ENCODE measurements at places on chromosomes 7 and 10. TPM values are rescaled to one million over a fixed set of nuclear protein-coding genes. Genes with fewer than 3 reads are reported as not detected.

BMPER gene
- not detected for total RNA-seq

NPY4R gene
- total RNA-seq, result not detected

GRCh38 chr10:22550732-22551131, 163.6 kb downstream of the PIP4K2A start:
- peaks cover 29% of the 10 kb centered on the region for H3K4me1 ChIP-seq
- H3K36me3 ChIP-seq, result peaks cover 45% of the 10 kb centered on the region
- no peak overlapping the region for H3K4me3 ChIP-seq
- DNase-seq, result peak; percentile 85

DNA sequence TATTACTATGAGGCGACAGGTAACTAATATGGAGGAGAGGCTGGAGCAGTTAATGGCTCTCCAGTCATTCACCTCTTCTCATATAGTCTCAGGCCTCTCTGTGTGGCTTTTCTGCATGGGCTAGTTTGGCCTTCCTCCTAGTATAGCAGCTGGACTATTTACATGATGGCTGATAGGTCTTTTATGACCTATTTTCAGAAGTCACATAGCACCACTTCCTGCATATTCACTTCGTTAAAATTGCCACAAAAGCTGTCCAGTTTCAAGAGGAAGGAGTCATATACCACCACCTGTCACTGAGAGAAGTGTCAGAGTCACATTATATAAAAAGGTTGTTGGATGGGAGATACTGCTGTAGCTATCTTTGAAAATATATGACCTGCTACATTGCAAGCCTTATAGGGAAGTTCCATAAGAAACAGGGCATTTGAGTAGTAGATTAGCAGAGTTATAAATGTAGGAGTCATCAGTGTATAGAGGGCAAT, 8.0 kb upstream of the DMTF1 start:
- no peaks in the 10 kb centered on the region for H3K36me3 ChIP-seq
- no peak for DNase-seq
- no peak overlapping the region for H3K27ac ChIP-seq

DNA sequence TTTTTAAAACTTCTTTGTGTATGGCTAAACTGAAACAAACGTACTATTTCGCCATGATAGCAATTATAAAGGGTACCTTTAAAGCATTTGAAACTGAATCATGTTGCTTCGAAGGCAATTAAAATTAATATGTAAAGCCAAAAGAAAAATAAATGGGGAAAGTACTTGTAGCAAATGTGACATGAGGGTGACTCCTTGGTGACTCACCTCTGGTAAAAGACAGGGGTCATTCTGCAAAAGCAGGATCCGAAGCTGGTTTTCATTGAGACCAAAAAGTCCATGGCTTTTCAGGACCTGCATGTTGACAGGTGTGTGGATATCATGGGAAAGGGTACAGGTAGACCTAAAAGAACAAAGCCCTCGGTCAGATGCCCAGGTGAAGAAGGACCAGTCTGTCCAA, 1.5 kb downstream of the ZC3HAV1L start:
- no peak overlapping the region for H3K27ac ChIP-seq
- no peaks in the 10 kb centered on the region for H3K27me3 ChIP-seq
- H3K36me3 ChIP-seq, result peaks cover 38% of the 10 kb centered on the region

GRCh38 chr10:120945801-120946302, 94.7 kb downstream of the WDR11 start:
- no peak for DNase-seq
- peaks cover 3% of the 10 kb centered on the region for H3K4me1 ChIP-seq
- H3K27ac ChIP-seq, result no peak overlapping the region
- H3K27me3 ChIP-seq, result peaks cover 35% of the 10 kb centered on the region
- no peaks in the 10 kb centered on the region for H3K36me3 ChIP-seq

DNA sequence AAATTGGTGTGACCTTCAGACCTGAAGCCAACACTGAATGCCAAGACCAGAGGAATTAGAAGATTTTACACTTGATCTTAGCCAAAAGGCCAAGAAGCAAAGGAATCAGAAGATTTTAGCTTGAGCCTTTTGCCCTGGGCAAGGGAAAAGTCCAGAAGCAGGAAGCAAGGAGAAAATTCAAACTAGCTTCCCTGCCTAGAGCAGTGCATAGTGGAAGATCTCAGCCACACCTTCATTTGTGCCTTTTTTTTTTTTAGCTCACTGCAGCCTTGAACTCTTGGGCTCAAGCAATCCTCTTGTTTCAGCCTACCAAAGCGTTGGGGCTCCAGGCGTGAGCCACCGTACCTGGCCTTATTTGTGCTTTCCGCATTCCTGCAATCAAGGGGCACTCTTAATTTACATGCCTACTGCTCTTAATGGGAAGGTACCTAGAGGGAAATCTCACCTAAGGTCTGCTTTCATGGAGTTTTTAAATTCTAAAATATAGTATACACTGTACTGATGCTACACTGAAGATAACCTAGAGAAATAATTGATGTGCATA, 8.3 kb upstream of the PIP4K2A start:
- DNase-seq, result no peak
- peaks cover 25% of the 10 kb centered on the region for H3K4me1 ChIP-seq
- H3K27ac ChIP-seq, result no peak overlapping the region
- H3K27me3 ChIP-seq, result no peaks in the 10 kb centered on the region

DNA sequence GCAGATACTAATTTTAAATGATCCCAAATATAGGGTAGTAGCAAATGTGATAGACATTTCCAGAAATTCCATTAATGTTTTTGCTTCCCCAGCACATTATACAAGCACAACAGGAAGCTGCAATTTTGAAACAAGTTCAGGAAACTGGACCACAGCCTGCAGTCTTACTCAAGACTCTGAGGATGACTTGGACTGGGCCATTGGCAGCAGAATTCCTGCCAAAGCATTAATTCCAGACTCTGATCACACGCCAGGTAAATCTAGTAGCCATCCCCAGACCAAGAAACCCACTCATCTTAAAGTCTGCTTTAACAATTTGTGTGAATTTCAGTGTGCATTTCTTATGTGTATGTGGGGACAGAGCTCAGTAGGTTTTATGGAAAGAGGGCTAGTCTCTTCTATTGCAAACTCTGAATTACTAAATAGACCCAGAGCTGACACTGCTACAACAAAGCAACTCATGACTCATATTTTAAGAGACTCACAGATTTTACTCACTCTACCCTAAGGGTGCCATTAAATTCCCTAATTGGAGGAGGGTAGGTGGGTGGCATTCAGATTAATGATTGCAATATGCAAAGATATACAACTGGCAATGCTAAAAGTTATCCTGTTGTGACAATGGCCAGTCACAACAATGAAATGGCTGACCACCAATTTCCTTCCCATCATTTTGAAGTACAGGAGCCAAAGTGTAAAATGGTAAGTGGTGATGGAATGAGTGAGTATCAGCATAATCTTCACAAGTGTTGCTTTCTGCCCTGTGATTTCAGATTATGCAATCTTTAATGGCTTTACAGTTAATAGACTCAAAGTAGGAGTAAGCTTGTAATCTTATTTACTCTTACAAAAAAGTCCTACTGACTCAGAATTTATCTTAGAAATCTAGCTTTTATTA, 317.6 kb upstream of the PLXDC2 start:
- H3K27me3 ChIP-seq, result no peaks in the 10 kb centered on the region
- DNase-seq, result no peak
- H3K27ac ChIP-seq, result no peak overlapping the region
- H3K36me3 ChIP-seq, result no peaks in the 10 kb centered on the region
- no peaks in the 10 kb centered on the region for H3K4me1 ChIP-seq

DNA sequence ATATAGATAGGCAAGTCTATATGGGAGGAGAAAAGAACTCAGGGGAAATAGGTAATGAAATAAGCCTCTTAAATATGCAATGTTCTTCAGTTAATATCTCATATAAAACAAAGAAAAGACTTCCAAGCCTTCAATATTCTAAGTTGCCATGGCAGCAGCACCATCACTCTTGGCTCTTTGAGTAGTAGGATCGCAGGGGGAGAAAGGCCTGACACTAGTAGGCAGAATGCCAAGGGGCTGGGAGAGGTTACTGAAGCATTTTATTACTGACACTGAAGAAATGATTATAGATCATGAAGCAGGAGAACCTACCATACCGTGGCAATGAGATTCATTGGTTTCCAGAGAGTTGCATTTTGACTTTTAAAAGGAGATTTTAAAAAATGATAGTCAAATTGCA, 193.9 kb downstream of the NXPH1 start:
- H3K27me3 ChIP-seq, result no peaks in the 10 kb centered on the region
- H3K36me3 ChIP-seq, result no peaks in the 10 kb centered on the region
- no peaks in the 10 kb centered on the region for H3K4me1 ChIP-seq

GRCh38 chr7:12067156-12067831, 143.8 kb upstream of the TMEM106B start:
- H3K4me3 ChIP-seq, result no peak overlapping the region
- no peaks in the 10 kb centered on the region for H3K27me3 ChIP-seq
- DNase-seq, result peak; percentile 72
- H3K36me3 ChIP-seq, result no peaks in the 10 kb centered on the region
- peaks cover 3% of the 10 kb centered on the region for H3K4me1 ChIP-seq

DNA sequence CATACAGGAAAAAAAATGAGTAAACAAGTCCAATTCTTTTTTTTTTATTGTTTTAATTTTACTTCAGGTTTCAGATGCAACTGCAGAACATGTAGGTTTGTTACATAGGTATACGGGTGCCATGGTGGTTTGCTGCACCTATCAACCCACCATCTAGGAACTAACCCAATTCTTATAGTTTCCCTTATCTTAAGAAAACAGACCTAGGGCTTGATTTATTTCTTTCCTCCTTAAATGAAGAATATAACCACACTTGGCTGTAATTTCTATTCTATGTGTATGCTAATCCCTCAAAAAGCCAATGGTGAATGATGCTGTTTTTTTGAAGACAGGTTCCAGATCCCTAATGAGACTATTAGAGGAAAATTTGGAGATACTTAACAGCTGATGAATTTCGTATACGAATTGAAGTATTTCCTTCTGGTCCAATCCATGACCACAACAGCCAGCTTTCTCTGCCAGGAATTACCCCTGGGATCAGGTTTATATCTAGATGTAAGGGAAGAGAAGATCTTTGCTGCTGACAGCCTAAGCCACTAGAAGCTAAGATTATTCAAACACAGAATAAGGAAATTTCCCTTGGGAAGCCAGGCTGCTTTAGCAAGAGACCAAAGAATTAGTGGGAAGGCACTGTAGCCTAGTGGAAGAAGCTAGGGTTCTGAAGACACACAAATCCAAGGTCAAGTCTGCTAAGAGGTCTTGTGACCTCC, 115.8 kb downstream of the INHBA start:
- no peaks in the 10 kb centered on the region for H3K4me1 ChIP-seq
- H3K36me3 ChIP-seq, result no peaks in the 10 kb centered on the region
- no peak overlapping the region for H3K4me3 ChIP-seq
- no peak overlapping the region for H3K27ac ChIP-seq
- H3K27me3 ChIP-seq, result no peaks in the 10 kb centered on the region

DNA sequence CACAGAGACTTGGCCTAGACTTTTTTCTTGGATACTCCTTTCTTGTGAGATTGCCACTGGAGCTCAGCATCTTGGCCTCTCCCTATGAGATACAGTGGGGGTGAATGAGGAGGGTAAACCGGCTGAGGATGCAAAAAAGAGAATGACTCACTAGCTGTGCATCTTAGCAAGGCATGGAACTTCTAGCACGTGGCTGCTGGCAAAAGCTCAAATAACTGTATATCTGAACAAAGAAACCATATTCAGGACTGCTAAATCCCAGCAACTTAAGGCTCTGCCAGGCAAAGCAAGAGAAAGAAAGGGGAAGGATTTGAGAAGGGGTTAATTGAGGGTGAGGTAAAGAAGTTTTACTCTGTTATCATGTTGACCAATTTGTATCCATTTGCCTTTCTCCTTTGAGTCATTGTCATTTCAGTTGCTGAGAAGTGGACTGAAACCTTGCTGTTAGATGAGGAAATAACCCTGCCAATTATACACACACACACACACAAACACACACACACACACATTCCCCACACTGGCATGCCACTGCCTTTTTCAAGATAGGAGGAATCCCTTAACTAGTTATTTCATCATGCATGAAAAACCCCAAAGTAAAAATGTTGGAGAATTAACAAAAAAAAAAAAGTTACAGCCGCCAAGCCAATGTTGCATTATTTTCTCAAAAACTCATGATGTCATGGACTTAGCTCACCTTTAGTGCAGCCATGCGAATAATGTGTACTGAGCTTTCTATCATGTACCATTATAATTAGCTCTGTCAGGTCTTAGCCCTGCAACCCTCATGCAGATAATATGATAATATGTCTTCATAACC, 997.3 kb downstream of the LRMDA start:
- no peak overlapping the region for H3K4me3 ChIP-seq
- peaks cover 2% of the 10 kb centered on the region for H3K27me3 ChIP-seq
- DNase-seq, result no peak
- no peaks in the 10 kb centered on the region for H3K4me1 ChIP-seq
- H3K36me3 ChIP-seq, result no peaks in the 10 kb centered on the region
- no peak overlapping the region for H3K27ac ChIP-seq

GRCh38 chr10:81873932-81874816, 820 bp upstream of the NRG3 start:
- H3K4me1 ChIP-seq, result peaks cover 9% of the 10 kb centered on the region
- no peak overlapping the region for H3K4me3 ChIP-seq
- peak; percentile 15 for DNase-seq
- H3K27ac ChIP-seq, result no peak overlapping the region
- H3K27me3 ChIP-seq, result peaks cover 47% of the 10 kb centered on the region

GRCh38 chr7:5692112-5692844, 89.2 kb downstream of the RNF216 start:
- no peak for DNase-seq
- peaks cover 96% of the 10 kb centered on the region for H3K4me1 ChIP-seq
- no peaks in the 10 kb centered on the region for H3K27me3 ChIP-seq
- H3K27ac ChIP-seq, result peak overlapping the region; percentile 27

DNA sequence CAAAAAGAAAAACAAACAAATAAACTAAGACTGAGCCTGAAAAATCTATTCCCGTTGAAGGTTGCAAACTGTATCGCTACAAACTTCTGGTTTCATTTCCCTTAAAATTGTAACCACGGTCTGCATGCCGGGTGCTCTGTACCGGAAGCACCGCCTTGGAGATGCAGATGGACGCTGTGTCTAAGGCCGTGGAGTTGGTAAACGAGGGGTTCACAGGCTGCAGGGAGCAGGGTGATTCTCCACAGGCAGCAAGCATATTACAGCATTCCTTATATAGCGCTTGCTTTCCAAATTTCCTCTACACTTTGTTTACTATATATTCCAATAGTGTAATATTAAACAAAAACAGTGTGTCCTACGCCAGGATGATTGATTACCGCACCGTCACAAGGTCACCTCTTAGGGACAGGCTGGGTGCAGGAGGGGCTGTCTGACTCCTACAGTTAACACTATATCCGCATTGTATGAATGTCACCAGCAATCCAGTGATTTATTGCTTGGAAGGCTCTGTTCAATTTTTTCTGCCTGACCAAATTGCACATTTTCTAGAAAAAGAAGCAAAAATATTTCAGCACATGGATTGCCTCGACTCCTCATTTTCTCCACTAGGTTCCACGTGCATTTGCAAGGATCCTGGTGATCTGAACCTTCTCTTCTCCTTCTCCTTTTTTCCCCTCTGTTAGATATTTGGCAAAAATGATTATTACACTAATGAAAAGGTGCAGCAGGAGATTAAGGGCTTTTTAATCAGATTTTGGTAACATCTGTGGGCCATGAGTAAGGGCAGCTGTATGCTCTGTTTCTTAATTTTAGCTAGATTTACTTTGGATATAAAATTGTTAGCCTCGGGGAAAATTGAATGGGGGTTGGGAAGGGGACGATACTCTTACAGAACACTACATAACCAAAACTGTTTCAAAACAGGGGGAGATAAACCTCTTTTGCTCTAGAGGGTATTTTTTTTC, 325.8 kb upstream of the MGMT start:
- H3K27ac ChIP-seq, result no peak overlapping the region
- no peak for DNase-seq
- no peak overlapping the region for H3K4me3 ChIP-seq
- H3K36me3 ChIP-seq, result no peaks in the 10 kb centered on the region
- H3K4me1 ChIP-seq, result peaks cover 4% of the 10 kb centered on the region
- peaks cover 5% of the 10 kb centered on the region for H3K27me3 ChIP-seq

All from activated CD8-positive, alpha-beta T cell treated with anti-CD3 and anti-CD28 coated beads for 36 hours (primary cell).